ENCODE measurements at places on chromosomes 3 and 15. TPM values are rescaled to one million over a fixed set of nuclear protein-coding genes. Genes with fewer than 3 reads are reported as not detected.

MYH15 gene
- 1.3 TPM for total RNA-seq

REC114 gene
- not detected for total RNA-seq

DNA sequence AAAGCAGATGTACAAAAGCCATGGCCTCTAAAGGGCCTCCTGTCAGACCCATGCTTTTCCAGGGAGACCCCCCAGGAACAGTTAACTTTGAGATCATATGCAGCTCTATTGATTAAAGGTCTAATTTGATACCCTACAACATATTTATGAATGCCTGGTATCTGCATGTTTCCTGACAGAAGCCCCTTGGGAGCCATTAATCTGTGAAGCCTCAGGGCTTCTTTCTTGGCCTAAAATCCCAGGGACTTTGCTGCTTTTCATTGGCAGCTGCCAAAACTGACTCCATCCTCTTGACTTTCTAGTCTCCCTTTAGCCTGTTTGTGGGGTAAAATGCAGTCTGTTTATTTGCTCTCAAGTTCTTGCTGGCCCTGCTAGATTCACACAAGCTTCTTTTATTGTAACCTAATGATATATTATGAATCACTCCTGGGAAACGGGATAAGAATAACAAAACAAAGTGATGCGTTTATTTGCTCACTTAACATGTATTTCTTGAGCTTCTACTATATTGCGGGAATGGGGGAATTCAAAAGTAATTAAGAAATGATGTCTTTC, 257.0 kb downstream of the LSAMP start:
- no peak for DNase-seq

GRCh38 chr15:45612790-45613415, 21.9 kb upstream of the SQOR start:
- no peak for DNase-seq

Data from activated T-cell treated with anti-CD3 and anti-CD28 coated beads, Interleukin-2, amount 50 U/mL, for 72 hours (primary cell).